HuH-7.5 (cell line): ENCODE measurements at places on chromosomes 5 and 9.
A peak's percentile ranks its signal among the peaks of the same experiment; 100 is the strongest.

GRCh38 chr9:128321879-128322403 lies 306 bp downstream of the TRUB2 start:
- DNase-seq = no peak

- DNase-seq = no peak
Observed at GRCh38 chr9:4563105-4563504, 72.8 kb downstream of the SLC1A1 start.

GRCh38 chr5:31193591-31194467 lies at the start of gene CDH6:
TSS of gene CDH6 (plus strand) at chr5:31193686. CDS start at chr5:31267474, 73,788 bp downstream.
- DNase-seq = peak; percentile 16

GRCh38 chr5:84197538-84197937 lies 187.1 kb downstream of the EDIL3 start:
- no peak for DNase-seq

DNA sequence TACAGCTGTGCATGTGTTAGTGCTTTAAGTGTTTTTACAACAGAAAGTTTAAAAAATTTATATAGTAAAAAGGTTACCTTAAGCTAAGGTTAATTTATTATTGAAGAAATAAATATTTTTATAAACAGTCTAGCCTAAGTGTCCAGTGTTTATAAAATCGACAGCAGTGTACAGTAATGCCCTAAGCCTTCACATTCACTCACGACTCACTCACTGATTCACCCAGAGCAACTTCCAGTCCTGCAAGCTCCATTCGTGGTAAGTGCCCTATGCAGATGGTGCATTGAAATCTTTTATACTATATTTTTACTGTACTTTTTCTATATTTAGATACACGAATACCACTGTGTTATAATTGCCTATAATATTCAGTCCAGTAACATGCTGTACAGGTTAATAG lies 159.1 kb downstream of the ROR2 start:
- no peak for DNase-seq

- DNase-seq = peak; percentile 22
Observed at GRCh38 chr5:16615741-16616535, 859 bp downstream of the RETREG1 start.

- no peak for DNase-seq
Observed at GRCh38 chr5:77546-77945, 14.4 kb upstream of the PLEKHG4B start.

GRCh38 chr5:80151890-80152289 lies 104.0 kb downstream of the SERINC5 start:
- no peak for DNase-seq

GRCh38 chr5:119409235-119409815 lies 43.0 kb upstream of the HSD17B4 start:
- DNase-seq = no peak

DNA sequence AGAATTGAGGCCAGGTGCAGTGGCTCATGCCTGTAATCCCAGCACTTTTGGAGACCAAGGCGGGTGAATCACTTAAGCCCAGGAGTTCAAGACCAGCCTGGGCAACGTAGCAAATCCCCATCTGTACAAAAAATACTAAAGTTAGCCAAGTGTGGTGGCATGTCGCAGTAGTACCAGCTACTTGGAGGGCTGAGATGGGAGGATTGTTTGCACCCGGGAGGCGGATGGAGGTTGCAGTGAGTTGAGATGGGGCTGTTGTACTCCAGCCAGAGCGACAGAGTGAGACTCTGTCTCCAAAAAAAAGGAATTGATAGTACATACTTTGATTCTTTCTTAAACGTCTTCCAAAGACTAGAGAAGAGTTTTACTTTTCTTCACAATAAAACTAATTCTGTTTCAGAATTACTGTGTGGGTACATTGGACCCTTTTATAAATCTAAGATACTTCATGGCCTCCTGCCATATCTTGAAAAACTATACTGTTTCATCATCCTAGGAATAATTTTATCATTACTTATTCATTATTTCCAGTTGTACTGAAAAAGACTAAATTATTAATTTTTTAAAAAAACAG lies 132.0 kb upstream of the GRHPR start:
- DNase-seq = no peak

GRCh38 chr5:128815201-128815600 lies 150.1 kb upstream of the SLC27A6 start:
- DNase-seq = no peak

GRCh38 chr5:133700251-133700650 lies 87.9 kb upstream of the FSTL4 start:
- DNase-seq = no peak

GRCh38 chr9:129420721-129421120 lies 200.2 kb downstream of the C9orf50 start:
- DNase-seq = no peak
